ENCODE measurements at places on chromosomes 11 and 22.

GRCh38 chr22:20779818-20780158 lies 5.9 kb downstream of the SERPIND1 start:
- no peak for DNase-seq

GRCh38 chr11:14520747-14521151 lies 563 bp upstream of the PSMA1 start:
- DNase-seq, result no peak

DNA sequence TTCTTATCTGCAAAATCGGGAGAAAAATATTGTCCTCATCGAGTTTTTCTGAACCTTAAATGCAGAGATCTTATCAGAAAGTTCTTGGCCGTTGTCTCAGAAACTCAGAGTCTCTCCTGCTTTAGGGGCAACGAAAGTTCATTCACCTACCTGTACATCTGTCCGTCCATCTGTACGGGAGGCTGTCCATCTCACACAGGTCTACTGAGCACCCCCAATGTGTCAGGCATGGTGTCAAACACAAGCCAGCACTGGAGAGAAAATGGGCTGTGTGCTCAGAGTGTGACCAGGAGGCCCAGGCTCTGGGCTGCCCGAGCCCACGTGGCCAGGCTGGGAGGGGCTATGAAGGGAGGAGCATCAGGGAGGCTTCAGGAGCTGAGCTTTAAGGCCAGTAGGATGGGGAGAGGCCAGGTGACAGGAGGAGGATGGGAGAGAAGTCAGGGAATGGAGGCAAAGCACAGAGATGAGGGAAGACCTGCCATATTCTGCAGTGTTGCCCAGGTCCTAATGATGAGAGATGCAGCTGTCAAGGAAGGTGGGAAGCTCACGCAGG lies 62.4 kb upstream of the MYEOV start:
- no peak for DNase-seq

DNA sequence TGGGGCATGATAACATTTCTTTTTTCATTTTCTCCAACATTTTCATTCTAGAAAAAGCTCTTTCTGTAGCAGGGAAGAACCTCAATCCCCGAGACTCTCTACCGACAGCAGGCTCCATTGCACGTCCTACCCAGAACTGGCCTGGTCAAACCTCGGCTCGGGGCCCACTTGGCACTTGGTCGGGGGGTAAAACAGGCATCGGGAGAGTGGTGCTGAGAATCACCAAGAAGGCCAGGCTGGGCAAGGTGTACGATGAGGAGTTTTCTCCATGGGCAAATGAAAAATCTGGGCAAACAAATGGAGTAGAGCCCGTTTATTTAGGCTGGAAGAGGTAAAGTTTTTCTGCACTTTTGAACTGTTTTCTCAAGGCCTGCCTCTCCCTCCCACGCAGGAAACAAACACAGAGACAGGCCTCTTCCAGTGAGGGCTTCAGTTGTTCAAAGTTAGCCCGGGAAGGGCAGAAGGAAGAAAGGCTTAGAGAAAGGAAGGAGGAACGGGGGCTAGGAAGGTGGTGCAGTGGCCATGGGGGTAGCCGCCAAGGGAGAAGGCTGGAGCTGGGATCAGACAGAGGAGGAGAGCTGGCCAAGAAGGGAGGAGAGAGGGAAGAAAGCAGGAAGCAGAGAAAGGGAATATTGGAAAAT lies 87.6 kb downstream of the ETS1 start:
- DNase-seq, result no peak

DNA sequence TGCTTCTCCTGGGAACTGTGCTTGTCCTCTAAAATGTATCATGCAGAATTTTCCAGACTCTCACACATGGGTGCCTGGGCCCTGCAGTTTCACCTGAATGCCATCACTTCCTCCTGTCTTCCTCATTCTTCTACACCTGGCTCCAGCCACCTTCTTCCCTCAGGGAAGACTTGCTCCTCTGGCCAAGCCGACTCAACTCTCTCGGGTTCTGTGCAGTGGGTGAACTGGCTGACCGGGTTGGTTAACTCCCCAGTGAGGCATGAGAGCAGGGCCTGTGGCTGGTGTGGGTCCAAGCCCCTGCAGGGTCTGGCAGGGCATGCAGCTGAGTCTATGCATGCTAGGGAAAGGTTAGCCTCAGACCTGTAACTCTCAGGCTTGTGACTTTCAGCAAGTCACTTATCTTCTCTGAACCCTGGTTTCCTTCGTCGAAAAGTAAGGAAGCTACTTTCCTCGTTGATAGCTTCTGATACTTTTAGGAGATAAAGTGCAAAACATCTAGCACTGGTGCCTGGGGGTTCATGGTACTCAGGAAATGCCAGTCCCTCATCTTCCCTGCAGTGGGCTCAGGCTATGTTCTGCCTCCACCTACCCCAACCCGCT lies 11.9 kb downstream of the CD82 start:
- DNase-seq, result no peak

DNA sequence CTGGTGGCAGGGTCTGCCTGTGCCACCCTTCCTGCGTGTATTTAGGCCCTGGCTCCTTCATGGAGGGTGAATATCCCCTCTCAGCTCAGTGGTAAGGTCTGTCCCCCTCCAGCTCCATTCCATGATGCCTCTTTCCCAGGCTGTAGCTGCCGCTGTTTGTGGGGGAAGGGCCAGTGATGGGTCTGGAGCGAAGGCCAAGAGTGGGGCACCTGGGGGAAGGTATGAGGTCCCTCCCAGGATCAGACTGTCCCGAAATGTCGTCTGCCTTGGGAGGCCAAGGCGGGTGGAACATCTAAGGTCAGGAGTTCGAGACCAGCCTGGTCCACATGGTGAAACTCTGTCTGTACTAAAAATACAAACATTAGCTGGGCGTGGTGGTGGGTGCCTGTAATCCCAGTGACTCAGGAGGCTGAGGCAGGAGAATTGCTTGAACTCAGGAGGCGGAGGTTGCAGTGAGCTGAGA lies 1.1 kb downstream of the CD151 start:
- no peak for DNase-seq

DNA sequence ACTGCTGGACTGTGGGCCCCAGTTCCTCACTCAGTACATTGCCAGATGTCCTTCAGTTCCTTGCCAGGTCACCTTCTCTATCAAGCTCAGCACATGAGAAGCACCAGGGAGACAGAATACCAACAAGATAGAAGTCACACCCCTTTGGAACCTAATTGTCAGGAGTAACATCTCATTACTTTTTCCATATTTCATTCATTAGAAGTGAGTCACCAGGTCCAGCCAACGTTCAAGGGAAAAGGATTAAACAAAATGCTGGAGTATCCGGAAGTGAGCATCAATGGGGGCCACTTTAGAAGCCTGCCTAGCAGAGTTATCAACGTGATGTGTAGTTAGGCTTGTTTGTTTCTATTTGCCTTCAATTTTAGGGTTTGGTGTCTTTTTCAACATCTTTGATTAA lies 569.3 kb downstream of the MIAT start:
- no peak for DNase-seq

GRCh38 chr11:112300094-112300786 lies 39.6 kb upstream of the PLET1 start:
- DNase-seq, result no peak

- no peak for DNase-seq
Measured at GRCh38 chr11:134199531-134199930, 24.2 kb downstream of the NCAPD3 start.

DNA sequence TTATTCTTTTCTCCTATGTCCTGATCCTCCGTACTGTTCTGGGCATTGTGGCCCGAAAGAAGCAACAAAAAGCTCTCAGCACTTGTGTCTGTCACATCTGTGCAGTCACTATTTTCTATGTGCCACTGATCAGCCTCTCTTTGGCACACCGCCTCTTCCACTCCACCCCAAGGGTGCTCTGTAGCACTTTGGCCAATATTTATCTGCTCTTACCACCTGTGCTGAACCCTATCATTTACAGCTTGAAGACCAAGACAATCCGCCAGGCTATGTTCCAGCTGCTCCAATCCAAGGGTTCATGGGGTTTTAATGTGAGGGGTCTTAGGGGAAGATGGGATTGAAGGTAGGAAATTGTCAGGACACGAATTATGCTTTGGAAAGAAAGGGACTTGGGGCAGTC lies 843 bp downstream of the OR51T1 start:
- DNase-seq, result no peak

DNA sequence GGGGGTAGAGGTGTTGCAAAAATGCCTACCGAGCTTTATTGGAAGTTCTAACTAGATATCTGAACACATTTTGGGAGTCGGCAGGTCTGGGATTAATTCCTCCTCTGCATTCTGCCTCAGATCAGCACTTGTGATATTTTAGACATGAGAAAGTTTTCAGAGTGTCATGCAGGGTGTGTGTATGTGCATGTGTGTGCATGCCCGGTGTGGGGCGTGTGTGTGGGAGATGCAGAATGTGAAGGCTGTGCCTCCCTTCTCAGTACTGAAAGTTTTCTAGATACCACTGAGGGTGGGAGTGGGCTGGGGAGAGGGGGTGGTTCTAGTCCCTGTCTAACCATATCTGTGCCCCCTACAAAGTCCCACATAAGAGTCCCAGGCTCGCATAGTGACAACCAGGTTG lies 180.0 kb upstream of the NTM start:
- no peak for DNase-seq

DNA sequence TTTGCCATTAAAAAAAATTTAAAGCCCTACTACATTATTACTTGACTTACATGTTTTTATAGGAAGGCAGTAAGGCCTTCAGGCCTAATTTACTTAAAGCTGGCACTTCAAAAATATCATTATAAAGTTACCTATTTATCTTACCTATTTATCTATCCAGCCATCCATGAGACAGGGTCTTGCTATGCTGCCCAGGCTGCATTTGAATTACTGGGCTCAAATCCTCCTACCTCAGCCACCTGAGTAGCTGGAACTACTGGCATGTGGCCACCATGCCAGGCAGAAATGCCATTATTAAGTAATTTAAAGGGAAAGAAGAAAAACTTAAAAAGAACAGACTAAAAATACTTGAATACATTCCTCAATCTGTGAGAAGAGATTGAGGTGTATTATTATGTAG lies 60.3 kb upstream of the CLNS1A start:
- no peak for DNase-seq

DNA sequence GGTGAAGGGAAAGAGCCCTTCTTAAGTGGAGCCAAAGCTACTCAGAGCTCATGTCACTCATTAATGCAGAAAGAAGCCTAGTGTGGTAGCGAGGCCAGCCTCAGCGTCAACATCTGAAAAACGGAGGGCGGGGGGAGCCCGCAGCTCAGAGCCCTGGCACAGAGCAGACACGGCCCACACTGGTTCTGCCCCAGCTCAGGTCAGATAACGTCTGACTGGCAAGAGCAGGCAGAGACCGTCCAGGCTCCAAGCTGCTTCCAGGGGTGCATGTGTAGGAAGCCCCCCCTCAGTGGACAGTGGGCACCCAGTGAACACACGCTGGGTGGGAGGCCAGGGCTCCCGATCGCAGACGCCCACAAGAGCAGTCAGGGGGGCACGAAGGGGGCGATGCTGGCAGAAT lies 100.8 kb downstream of the SHANK2 start:
- no peak for DNase-seq
